NCI-H1930 (cell line): ENCODE measurements at places on chromosomes 7 and 10.

DNA sequence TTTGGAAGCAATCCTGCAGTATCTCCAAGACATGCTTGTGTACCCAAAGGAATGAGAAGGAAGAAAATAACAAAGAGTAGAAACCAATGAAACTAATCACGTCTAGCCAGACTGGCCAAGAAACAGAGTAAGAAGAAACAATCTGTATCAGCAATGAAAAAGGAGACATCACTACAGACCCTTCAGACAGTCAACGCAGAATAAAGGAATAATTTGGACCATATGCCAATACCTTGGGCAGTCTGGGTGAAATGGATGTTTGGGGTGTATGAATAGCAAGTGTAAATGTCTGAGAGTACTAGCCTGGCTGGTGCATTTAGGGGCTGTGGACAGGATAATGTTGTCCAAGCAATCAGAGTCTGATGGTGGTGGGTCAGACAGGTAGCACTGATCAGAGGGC is 61.1 kb downstream of the SLC29A4 start:
- DNase-seq = no peak

DNA sequence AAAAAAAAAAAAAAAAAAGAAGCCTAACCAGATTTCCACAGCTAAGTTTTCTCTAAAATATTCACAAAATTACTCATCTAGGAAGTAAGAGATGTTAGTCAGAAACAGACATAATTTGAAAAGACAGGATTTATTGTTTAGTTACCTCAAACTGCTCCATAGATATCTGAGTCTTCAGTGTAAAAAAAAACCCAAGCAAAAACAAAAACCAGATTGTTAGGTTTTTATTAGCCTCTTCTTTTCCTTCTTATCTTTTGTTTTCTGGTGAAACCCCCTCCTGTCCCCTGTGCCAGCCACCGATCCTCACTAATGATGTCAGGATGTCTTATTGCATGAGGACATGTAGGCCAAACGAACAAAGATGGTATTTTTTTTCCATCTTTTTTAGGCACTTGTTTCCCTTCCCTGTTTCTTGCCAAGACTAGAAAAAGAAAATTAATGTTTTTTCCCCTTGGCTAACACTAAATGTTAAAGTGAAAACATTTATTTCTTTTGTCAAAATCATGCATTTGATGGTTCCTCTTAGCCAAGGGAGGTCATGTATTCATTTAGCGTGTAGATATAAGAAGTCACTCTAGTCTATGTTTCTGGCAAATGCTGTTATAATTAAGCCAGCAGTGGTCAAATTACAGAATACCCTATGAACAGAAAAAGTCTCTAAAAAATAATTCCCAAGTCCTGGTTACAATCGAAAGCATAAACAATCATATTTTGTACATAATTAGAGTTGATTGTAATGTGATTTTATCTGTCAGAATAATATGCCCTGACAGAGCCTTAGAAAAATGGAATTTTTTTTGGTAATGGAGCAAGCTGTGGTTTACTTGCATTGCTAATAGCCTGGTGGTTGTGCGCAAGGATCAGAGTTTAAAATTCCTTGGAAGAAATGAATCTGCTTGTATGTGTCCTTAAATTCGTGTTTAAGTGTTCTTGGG is 702.4 kb upstream of the FZD8 start:
- no peak for DNase-seq

- no peak for DNase-seq
These were observed 10.0 kb downstream of the SFTPD start for GRCh38 chr10:79938728-79939406.

DNA sequence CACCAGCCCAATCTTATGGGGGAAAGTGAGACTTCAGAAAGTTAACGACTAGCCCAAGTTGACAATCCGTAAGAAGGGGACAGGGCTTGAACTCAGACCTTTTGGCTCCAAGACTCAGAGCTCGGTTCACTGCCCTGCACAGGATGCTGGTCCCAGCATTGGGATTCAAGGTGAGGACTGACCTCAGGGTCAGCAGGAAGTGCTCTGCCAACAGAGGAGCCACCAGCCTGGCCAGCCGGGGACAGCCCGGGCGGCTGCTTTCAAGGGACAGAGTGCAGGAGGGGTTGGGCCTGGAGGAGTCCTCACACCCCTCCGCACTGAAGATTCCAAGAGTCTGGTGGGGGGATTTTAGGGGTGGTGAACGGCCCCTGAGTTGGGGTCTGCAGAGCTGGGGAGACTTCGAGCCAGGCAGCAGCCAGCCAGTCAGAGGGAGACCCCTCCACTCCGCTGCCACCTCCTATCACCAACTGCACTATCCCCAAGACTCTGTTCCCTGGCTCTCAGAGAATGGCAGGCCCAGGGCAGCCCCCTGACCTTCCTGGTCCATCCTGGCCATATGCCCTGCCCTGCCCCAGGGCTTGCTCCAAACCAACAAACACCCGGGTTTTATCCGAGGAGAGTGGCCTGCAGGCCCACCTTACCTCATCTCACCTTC is 19.7 kb downstream of the TLL2 start:
- DNase-seq = no peak

DNA sequence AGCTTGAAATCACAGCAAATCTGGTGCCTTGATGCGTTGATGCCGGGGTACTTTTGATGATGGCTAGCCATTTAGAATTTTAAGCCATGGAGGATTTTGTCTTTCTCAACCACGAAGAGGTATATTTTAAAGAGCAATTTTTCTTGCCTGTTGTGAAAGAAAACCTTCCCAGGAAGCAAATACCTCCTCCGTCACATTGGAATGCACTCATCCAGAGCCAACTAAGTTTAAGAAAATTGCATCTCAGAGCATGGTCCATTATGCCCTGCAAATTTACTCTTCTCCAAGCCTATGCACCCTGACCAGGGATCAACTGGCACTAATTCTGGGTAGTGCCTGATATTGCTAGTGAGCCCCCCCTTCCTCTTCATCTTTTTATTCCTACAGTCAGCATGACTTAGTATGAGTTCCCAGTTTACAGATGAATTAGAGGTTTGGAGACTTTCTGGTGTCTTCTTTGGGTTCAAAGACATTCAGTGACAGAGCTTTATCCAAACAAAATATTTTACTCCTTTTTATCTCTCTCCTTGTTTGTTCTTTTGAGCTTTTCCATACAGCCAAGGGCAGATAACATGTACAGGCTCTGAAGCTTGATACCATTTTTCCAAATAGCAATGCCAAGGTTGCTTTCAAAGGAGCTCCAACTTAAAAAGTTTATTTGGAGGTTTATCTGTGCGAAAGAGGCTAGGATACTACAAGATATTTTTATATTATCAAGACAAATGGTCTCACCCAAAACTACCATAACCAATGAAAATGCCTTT is 56.6 kb upstream of the ANK3 start:
- DNase-seq = no peak

DNA sequence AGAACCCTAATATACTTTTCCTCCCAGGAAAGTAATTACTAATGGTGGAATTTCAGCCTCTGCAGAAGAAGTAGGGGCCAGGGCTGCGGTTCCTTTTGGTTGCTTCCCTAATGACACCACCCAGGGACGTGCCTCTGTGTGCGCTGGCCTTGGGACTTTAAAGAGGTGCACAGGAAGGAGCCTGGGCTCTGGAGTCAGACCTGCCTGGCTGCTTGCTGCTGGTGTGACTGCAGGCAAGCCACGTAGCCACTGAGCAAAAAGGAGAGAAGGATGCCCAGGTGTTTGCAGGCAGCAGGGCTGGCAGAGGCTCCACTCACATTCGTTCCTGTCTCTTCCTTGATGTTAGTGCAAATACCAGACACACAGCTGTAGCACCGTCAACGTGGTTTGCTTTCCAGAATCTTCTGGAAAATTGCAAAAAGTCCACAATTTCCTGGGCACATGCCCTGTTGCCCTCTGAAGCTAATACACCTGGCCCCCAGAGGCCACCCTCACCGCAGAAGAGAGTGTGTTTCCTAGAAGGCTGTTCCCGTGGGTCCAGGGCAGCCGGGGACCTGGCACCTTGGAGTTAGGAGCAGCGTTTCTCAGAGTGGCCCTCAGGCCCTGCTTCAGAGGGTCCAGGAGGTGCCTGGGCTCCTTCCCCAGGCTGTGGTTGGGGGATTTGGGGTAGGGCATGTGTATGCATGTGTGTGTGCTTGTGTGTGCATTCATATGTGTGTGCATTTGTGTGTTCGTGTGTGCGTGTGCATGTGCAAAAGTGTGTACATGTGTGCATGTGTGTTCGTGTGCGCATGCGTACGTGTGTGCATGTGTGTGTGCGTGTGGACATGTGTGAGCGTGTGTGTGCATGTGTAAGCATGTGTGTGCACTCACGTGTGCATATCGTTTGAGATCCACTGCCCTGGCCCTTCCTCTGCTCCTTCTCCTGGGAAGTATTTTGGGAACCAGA is 12.8 kb upstream of the PRKAG2 start:
- no peak for DNase-seq

DNA sequence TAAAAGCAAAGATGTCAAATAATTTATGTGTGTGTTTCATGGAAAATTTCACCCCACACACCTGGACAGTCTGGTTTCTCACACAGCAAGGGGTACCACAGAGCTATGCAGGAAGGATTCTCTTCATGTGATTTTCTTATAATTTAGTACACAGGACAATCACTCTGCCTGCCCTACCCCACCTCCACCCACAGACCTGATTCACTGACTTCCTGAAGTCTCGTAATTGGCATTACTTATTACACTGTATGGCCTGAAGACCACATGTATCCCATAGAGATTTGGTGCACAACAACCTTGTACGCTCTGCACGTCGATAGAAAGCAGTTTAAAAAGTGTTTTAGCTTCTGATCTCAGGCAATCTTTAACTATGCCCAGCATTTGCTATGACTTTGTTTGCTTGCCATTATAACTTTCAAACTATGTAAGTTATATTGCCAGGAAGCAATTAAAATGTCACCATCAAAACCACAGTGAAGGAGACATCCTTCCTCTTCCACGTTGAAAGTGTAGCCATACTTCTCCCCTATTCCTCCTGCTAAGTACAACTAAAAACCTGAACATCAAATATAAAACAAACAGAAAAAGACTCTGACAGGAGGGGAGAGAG is 279.4 kb upstream of the IMMP2L start:
- DNase-seq = no peak

DNA sequence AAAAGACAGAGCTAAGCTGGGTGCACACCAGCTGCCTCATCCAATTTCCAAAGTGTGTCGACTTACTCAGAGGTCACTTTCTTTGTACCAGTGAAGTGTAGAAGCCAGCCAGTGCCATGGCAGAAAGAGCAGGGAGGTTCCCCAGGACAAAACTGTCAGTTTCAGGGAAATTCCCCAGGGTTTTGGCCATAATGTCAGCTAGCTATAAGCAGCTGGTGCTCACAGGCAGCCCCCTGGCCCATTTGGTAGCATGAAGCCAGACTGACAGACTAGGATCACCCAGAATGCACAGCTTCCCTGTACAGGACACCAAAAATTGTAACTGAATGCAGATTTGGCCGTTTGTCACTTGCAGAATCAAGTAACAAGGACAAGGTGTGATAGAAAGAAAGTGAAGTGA is 28.6 kb downstream of the MRPL32 start:
- DNase-seq = no peak

GRCh38 chr10:124375691-124376090 is 43.0 kb downstream of the OAT start:
- DNase-seq = no peak

GRCh38 chr7:18429547-18429946 is 66.0 kb upstream of the HDAC9 start:
- DNase-seq = no peak

DNA sequence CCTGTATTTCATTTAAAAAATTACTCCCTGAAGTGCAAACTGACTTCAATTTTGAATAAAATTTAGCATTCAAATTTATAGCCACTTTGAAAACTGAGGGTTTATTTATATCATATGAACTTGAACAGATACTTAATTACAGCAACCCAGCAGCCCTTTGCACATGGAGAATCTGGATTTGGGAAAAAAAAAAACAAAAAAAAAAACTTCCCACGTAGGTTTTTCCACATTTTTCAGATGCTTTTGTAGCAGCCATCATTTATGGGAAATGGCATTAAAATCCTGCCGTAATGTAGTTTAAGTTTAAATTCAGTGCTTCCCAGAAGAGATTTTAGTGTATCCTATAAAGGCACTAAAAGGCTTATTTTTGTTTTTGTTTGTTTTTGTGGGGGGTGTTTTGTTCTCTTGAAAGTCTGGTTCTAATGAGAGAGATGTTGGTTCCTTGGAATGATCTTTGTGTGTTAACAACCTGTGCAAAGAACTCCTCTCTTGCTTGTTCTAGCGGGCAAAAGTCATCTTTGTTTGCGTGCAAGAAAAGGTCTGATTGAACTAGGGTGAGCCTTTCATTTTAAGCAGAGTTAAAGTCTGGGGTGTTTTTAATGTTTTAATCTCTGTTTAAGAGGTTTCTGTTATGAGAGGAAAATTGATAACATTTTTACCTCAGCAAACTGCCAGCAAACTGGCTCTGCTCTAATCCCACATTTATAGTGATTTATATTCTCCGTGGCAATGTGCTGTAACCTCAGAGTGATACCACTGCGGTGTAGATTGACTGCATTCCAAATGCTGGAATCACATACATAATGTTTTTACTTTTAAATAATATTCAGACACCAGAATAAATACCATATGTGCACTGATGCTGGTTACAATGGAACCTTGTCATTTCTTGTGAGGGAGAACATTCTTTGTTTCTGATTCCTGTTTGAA is 105.5 kb downstream of the WNT2 start:
- no peak for DNase-seq

- no peak for DNase-seq
These were observed 117.2 kb upstream of the GLCCI1 start for GRCh38 chr7:7851381-7851780.

DNA sequence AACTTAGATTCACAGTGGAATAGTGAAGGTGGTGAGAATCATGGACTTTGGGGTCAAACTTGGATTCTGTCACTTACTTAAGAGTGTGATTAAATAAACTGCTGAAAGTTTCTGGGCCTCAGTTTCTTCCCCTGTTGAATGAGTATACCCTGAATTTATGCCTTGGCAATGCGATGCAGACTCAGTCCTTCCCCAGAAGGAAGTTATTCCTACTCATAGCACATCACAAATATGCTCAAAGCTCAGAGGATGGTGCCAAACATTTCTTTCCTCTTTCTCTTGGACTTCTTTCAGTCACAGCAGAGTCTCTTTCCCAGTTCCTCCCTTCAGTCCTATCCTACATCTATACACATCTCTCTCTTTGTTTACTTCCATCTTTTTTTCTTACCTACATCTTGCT is 45.1 kb downstream of the ASB4 start:
- no peak for DNase-seq

- DNase-seq = no peak
These were observed 362.4 kb upstream of the ZNF32 start for GRCh38 chr10:44010873-44011602.

DNA sequence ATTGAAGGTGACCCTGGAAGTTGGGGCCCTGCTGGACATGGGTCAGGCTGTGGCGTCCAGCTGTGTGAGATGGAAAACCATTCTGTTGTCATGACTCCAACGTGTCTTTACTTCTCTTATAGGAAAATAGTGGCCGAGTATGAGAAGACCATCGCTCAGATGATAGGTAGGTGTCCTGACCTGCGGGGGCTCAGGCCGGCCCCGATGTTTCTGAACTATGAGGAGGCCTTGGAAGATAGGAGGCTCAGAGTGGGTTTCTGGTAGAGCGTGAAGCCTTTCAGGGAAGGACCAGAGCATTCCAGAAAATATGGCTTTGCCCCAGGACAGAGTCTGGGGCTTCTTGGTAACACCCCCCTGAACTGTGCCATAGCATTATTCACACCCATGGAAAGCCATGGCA is 29.3 kb upstream of the BTBD16 start:
- DNase-seq = no peak

- DNase-seq = no peak
These were observed 25.6 kb upstream of the CRTAC1 start for GRCh38 chr10:98055841-98056516.

GRCh38 chr10:119353421-119353820 is 146.1 kb downstream of the GRK5 start:
- DNase-seq = no peak
